ENCODE measurements at places on chromosomes 16 and 17. TPM values are rescaled to one million over a fixed set of nuclear protein-coding genes. Genes with fewer than 3 reads are reported as not detected.
A peak's percentile ranks its signal among the peaks of the same experiment; 100 is the strongest.

The TBC1D3B gene
- polyA plus RNA-seq, result 0.64 TPM

The TNS4 gene
- polyA plus RNA-seq, result 0.44 TPM

DNA sequence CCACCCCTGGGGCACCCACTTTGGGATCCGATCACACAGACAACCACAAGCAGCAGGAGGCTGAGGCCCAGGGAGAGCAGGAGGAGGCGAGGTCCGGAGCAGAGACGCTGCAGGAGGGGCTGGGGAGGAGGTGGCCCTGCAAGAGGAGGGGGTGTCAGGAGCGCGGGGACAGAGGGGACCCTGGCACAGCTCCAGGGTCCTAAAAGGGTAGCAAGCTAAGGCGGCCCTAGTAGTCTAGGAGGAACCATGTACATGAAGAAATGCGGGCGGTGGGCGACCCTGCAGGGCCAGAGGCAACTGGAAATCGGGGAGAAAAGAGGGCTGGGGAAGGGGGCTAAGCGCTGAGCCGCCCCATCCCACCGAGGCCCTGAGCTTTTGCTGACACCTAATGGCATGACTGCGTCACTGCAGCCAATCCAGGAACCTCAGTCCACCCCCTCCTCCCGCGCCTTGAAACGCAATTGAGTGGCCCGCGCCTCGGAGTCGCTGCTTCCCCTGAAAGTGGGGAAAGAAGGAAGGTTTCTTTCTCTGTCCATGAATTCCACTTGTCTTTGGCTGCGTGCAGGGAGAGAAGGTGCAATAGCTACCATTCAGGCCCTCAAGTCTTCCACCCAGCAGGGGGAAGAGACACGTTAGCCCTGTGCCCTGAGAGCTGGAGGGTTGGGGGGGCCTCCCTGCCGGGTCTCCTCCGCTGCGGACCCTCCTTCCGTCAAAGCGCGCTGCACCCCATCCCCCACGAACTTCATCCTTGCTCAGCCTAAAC is 1.8 kb downstream of the ASGR1 start:
- H3K4me1 ChIP-seq, result 0 out of 2 replicates have a peak, but pooled peaks cover 5% of the 10 kb centered on the region
- H3K36me3 ChIP-seq, result no peaks in the 10 kb centered on the region
- no peaks in the 10 kb centered on the region for H3K27me3 ChIP-seq
- peak; percentile 80 for DNase-seq

The PIPOX gene
- not detected for polyA plus RNA-seq

GRCh38 chr16:8892101-8892575 is 10.0 kb downstream of the LITAFD start:
- H3K27ac ChIP-seq, result no peak overlapping the region
- no peak for DNase-seq
- H3K4me3 ChIP-seq, result no peak overlapping the region

The PYDC1 gene
- polyA plus RNA-seq, result not detected

DNA sequence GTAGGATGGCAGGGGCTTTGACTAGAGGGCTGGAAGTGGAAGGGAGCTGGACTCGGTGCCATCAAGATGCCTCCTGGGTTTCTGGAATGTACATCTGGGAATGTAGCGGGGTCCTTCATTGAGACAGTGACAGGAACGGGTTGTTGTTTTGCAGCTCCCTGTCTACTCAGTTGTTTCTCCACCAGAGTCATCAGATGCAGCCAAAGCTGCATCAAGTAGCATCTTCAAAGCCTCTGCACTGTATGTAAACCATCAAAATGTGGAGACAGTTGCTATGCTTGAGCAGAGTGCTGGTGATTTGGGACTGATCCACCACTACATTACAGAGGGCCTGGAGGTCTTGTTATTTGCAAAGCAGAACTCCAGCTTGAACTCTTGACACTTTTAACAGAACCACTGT is 25.1 kb upstream of the MEAK7 start:
- DNase-seq, result no peak
- no peak overlapping the region for H3K27ac ChIP-seq
- H3K4me1 ChIP-seq, result peaks cover 28% of the 10 kb centered on the region
- no peaks in the 10 kb centered on the region for H3K27me3 ChIP-seq
- no peaks in the 10 kb centered on the region for H3K36me3 ChIP-seq

- no peak overlapping the region for H3K4me3 ChIP-seq
- no peaks in the 10 kb centered on the region for H3K36me3 ChIP-seq
- H3K27me3 ChIP-seq, result no peaks in the 10 kb centered on the region
- H3K4me1 ChIP-seq, result no peaks in the 10 kb centered on the region
- no peak overlapping the region for H3K27ac ChIP-seq
Measured at GRCh38 chr17:78219396-78220150, 5.5 kb downstream of the BIRC5 start.

GRCh38 chr16:76222853-76223252 is 54.3 kb upstream of the CNTNAP4 start:
- no peaks in the 10 kb centered on the region for H3K4me1 ChIP-seq
- H3K4me3 ChIP-seq, result no peak overlapping the region
- H3K27ac ChIP-seq, result no peak overlapping the region
- H3K36me3 ChIP-seq, result no peaks in the 10 kb centered on the region
- no peak for DNase-seq

DNA sequence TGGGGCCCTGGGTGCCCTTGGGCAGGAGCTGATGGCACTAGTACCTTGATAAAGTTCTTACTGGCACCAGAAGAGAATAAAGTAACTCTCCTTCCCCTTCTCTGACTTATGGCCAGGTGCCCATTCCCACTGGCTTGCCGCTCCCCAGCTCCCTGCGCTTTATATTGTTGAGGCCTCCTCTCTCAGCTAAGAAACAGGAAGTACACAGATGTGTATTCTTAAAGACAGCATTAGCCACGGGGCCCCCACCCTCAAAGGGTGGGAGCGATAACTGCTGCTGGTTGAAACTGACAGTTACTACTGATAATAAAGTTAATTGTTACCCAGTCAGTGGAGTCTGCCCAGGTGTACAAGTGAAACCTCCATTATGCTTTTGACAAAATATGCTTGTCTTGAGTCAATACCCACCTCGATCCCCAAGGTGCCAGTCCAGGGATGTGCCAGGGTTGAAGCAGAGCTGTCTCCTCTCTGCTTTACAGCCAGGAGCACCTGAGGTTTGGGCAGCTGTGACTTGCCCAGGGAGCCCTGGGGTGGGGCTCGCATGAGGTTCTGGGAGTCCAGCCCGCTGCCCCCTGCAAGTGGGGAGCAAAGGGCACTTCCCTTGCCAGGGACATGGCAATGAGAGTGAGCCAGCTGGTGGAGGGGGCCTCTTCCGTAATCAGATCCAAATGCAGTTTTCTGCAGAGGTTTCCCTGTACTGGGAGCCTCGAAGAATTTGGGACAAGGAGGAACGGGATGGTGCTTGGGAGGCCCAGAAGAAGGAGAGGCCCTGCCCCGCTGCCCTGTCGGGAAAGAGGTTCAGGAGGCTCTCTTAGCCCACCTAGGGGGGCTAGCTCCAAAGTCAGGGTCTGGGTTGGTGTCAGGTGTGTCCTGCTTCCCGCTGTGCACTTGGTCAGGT is 5.4 kb upstream of the CLDN9 start:
- no peak overlapping the region for H3K4me3 ChIP-seq
- no peak for DNase-seq
- peaks cover 9% of the 10 kb centered on the region for H3K27me3 ChIP-seq
- H3K36me3 ChIP-seq, result no peaks in the 10 kb centered on the region

The KRT16 gene
- 0.90 TPM for polyA plus RNA-seq

- H3K4me1 ChIP-seq, result peaks cover 7% of the 10 kb centered on the region
- no peak overlapping the region for H3K27ac ChIP-seq
- H3K4me3 ChIP-seq, result no peak overlapping the region
- H3K36me3 ChIP-seq, result no peaks in the 10 kb centered on the region
- DNase-seq, result no peak
Measured at GRCh38 chr17:41782142-41782541, 4.4 kb downstream of the JUP start.

The CLEC19A gene
- not detected for polyA plus RNA-seq

The C17orf50 gene
- polyA plus RNA-seq, result not detected

DNA sequence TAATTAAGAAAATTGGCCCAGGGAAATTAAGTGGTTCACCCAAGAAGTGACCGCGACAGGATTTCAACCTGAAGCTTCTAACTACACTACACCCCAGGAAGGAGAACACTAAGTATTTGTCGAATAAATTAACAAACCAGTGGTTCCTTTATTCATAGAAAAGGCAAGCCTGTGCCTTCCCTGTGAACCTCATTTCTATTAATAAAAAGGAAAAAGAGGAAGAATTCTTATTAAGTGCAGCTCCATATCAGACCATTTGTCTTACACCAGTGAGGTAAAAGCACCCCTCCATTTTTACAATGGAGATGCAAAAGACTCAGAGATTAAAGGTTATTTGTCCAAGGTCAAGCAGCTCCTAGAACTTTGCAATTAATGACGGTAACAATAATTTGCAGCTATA is 1.7 kb downstream of the COPS3 start:
- DNase-seq, result no peak
- no peaks in the 10 kb centered on the region for H3K27me3 ChIP-seq
- H3K36me3 ChIP-seq, result no peaks in the 10 kb centered on the region
- H3K4me3 ChIP-seq, result peak overlapping the region; percentile 89
- H3K4me1 ChIP-seq, result peaks cover 21% of the 10 kb centered on the region

The OTOA gene
- polyA plus RNA-seq, result not detected

The OMG gene
- polyA plus RNA-seq, result 0.25 TPM

DNA sequence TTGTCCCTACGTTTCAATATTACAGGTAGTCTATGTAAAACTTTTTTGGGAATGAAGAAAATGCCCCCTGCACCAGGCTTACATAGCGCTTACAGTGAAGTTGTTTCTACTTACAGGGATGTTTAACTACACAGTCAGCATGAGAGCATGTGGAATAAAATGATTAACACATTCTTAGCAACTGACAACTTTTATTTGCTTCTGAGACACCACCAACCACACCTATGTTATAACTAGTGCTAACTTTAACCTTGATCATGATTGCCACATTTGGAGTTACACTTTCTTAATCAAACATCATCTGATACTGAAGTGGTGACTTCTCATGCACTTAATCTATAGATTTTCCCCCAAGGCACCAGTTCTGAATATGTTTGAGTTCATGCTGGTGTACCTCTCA is 20.3 kb upstream of the ZNF267 start:
- H3K36me3 ChIP-seq, result no peaks in the 10 kb centered on the region
- H3K4me1 ChIP-seq, result no peaks in the 10 kb centered on the region
- no peak for DNase-seq
- H3K4me3 ChIP-seq, result no peak overlapping the region
- H3K27me3 ChIP-seq, result peaks cover 14% of the 10 kb centered on the region
- H3K27ac ChIP-seq, result no peak overlapping the region

DNA sequence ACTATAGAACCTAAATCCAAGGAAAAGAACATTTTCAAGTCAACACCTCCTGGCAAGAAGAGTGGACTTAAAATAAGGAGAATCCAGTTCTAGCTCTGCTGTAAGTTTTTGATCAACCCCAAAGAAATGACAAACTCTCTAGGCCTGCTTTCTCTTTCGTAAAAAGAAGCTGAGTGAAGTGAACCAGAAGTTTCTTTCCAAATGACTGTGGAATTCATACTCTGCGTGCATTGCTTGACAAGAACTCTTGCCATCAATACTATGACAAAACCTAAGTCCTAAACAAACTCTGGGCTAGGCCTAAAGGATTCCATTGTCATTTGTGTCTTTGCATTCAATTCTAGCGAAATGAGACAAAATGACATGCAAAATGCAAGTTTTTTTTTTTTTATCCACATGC is 187.5 kb upstream of the SOX9 start:
- H3K27ac ChIP-seq, result no peak overlapping the region
- H3K27me3 ChIP-seq, result no peaks in the 10 kb centered on the region
- DNase-seq, result no peak
- H3K4me1 ChIP-seq, result no peaks in the 10 kb centered on the region
- no peaks in the 10 kb centered on the region for H3K36me3 ChIP-seq

DNA sequence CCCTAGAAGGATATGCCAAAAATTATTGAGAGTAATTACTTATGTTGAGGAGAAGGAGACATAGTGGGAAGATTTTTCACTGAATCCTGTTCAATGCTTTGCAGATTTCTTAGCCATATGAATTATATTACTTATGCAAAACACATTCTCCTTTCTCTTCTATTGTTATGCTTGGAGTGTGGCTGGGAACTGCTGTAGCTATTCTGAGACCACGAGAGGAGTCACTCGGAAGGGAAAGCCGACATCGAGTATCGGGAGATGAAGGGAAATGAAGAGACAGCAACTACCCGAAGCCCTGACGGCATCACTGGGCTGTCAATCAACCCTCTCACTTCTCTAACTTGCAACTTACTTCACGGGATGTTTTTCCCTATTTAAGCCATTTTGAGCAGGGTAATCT is 39.6 kb downstream of the STX8 start:
- no peak overlapping the region for H3K27ac ChIP-seq
- H3K4me1 ChIP-seq, result no peaks in the 10 kb centered on the region
- no peak overlapping the region for H3K4me3 ChIP-seq
- no peak for DNase-seq

The GP1BA gene
- polyA plus RNA-seq, result not detected

DNA sequence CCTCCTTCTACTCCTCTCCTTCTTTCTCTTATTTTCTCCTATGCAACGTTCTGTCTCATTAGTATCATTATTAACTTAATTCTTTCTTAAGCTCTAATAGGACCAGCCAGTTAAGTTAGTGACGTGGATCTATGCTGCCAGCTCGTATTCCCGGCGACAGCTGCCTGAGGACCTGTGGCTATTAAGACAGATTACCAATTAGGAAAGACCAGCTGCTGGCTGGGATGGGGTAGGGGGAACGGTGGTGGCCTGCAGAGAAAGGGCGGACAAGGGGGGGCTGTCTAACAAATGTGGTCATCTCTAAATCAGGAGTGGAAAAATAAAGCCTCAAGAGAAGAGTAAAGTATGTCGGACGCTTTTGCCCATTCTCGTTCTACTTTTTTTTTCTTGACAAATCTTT is 770 bp upstream of the MYH3 start:
- H3K4me3 ChIP-seq, result no peak overlapping the region
- no peak for DNase-seq
- H3K27ac ChIP-seq, result no peak overlapping the region
- no peaks in the 10 kb centered on the region for H3K36me3 ChIP-seq

- no peaks in the 10 kb centered on the region for H3K4me1 ChIP-seq
- no peak overlapping the region for H3K27ac ChIP-seq
Measured at GRCh38 chr16:85683363-85683762, 5.4 kb downstream of the GINS2 start.

The TEKT1 gene
- not detected for polyA plus RNA-seq

DNA sequence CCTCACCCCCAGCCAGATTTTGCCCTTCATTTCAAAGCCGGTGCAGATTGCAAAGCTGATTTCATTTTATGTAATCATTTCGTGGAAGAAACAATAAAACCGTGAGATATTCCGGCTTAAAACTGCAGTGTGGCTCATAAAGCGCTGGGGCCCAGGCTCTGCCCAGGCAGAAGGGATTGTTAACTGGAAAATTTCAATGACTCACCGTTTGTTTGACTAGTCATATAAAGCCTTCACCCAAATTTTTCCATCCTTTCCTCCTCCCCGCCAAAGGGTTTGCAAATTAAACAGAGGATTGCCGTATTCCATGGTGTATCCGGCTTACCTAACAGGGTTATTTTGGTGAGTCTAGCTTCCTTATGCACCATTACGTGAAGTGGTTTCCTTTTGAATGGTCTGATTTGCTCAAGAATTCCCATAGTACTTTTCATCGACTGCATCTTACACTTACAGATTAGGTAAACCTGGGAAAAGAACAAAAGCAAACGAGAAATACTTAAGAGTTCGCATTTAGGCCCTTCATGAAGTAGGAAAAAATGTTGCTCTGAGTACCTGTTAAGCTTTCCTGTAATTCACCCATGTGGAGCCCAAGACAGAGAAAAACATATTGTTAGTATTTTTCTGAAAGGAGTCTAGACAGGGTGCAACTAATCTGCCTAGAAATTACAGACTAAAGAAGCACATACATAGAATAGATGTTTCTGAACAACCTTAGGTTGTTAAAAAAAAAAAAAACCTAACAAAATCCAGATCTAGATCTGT is 949 bp upstream of the GSPT1 start:
- no peaks in the 10 kb centered on the region for H3K27me3 ChIP-seq
- peak overlapping the region; percentile 76 for H3K4me3 ChIP-seq
- H3K27ac ChIP-seq, result peak overlapping the region; percentile 80
- DNase-seq, result peak; percentile 81

Data from GM23248 (cell line).